ENCODE measurements at places on chromosomes 7 and 10. TPM values are rescaled to one million over a fixed set of nuclear protein-coding genes. Genes with fewer than 3 reads are reported as not detected.
A peak's percentile ranks its signal among the peaks of the same experiment; 100 is the strongest.

Gene HKDC1
- total RNA-seq, result not detected

Gene GRM3
- total RNA-seq, result 3.4 TPM

Gene CNPY1
- total RNA-seq, result 2.4 TPM

Gene FXYD4
- total RNA-seq, result not detected

Gene FBXL13
- total RNA-seq, result 2.1 TPM

Gene UCN3
- total RNA-seq, result not detected

Gene CYP3A5
- total RNA-seq, result not detected

Gene CUEDC2
- 121 TPM for total RNA-seq

Gene GJC3
- total RNA-seq, result 0.28 TPM

DNA sequence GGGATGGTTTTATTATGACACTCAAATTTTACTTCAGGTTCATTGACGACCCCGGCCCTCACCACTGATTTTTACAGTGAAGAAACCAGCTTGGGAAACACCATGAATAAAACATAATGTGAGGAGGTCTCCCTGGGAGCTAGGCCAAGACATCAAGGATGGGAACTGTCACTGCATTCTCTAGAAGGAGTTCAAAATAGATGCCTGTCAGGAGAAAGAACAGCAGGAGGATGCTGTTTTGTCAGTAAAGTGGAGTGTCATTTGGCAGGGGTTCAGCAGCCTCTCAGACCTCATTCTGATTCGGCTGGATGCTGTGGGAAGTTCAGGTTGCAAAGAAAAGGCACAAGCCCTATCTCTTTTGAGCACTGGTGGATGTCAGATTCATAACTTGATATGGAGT is 360.3 kb upstream of the C7orf33 start:
- H3K4me1 ChIP-seq, result peaks cover 26% of the 10 kb centered on the region
- no peak overlapping the region for H3K4me3 ChIP-seq
- DNase-seq, result no peak

DNA sequence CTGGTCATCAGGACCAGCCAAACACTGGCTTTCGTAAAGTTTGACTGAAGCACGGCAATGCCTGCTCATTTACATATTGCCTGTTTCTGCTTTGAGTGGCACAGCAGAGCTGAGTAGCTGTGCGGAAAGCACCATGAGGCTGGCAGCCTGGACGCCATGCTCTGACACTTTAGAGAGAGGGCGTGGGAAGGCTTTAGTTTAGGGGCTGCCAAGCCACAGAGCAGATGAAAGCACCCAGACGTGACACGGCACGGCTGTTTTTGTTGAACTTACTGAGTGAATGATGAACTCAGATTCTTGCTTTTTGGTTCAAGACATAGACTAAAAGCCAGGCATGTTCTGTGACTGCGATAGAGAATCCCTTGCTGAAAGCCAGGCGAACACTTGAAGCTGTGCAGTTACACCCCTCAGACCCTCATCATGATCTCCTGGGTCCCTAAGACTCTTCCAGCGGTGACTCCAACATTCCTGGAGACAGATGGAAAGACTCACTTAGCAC is 182.1 kb downstream of the ZMYND11 start:
- peak overlapping the region; percentile 75 for H3K27ac ChIP-seq
- no peak overlapping the region for H3K4me3 ChIP-seq
- no peaks in the 10 kb centered on the region for H3K4me1 ChIP-seq
- peaks cover 15% of the 10 kb centered on the region for H3K36me3 ChIP-seq

DNA sequence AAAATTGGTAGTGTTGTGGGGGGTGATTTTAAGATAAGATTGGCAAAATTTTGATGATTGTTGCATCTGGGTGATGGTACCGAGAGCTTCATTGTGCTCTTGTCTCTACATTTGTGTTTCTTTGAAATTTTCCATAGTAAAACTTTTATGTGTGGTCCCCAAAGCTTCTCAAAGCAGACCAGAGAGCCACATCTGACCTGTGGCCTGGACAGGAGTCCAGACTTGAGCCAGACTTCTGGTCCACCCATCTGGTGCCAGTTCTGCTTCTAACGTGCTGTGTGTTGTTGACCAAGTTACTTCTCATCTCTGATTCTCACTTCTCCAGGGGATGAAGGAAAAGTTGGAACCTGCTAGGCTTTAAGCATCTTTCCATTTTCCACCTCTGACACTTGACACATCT is 120.1 kb downstream of the C10orf105 start:
- no peak for DNase-seq
- H3K27me3 ChIP-seq, result no peaks in the 10 kb centered on the region
- no peak overlapping the region for H3K4me3 ChIP-seq
- H3K27ac ChIP-seq, result no peak overlapping the region
- no peaks in the 10 kb centered on the region for H3K36me3 ChIP-seq

DNA sequence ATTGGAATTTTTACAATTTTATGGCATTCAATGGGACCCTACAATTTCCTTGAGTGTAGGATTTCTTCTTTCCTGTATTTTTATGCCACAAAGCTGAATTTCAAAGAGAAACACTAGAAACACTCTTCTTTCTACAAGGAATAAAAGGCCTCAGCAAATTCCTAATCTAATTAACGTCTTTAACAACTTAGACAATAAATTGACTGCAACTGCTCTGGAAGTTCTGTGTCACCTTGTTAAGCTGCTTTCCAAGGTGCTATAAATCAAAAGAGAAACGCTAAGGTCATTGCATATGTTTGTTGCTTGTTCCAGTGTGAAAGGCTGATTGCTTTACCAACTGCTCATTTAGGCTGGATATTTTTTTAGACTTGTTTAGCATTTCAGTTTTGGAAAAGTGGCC is 182.2 kb downstream of the POLR1F start:
- no peak overlapping the region for H3K27ac ChIP-seq
- H3K4me3 ChIP-seq, result no peak overlapping the region
- H3K4me1 ChIP-seq, result no peaks in the 10 kb centered on the region
- no peak for DNase-seq

- no peaks in the 10 kb centered on the region for H3K27me3 ChIP-seq
- DNase-seq, result no peak
- no peak overlapping the region for H3K27ac ChIP-seq
- peaks cover 3% of the 10 kb centered on the region for H3K36me3 ChIP-seq
Measured at GRCh38 chr10:70164163-70164562, 6.2 kb downstream of the SAR1A start.

DNA sequence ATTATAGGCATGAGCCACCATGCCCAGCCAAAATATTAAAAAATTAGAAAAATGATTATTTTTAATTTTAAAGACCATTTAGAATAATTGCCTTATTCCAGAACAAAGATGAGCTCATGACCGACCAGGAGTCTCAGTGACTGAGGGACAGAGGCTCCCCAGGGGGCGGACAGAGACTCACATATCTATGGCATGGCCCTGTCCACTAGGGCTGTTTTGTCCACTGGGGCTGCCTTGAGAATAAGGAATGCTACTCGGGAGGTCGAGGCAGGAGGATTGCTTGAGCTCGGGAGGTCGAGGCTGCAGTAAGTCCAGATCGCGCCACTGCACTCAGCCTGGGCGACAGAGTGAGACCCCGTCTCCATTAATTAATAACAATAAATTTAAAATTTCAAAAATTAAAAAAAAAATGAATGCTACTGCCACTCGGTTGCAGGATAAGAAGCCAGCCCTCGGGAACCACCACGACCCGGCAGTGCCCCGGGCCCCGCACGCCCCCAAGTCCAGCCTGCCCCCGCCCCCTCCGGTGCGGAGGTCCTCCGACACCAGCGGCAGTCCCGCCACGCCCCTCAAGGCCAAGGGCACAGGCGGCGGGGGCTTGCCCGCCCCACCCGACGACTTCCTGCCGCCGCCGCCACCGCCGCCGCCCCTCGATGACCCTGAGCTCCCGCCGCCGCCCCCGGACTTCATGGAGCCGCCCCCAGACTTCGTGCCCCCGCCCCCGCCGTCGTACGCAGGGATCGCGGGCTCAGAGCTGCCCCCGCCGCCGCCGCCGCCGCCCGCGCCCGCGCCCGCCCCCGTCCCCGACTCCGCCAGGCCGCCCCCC is 128.6 kb downstream of the APBB1IP start:
- peak overlapping the region; percentile 81 for H3K4me3 ChIP-seq
- H3K27me3 ChIP-seq, result peaks cover 83% of the 10 kb centered on the region
- DNase-seq, result peak; percentile 12
- H3K27ac ChIP-seq, result no peak overlapping the region
- H3K36me3 ChIP-seq, result no peaks in the 10 kb centered on the region

DNA sequence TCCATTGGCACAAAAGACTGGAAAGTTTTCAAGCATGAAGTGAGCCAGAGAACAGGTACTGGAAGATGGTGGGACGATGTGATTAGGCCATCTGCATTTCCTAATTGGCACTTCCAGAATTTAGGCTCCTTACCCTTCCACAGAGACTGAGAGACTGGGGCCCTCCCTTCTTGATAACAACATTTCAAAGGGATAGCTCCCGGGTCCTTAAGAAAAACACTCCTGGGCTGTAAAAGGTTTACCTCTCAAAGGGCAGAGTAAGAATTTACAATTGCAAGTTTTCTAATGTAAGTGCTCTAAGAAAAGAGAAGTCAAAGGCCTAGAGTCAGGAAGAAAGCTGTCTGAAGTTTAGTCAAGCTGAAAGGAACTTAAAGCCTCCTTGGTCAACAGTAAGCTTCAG is 559.5 kb upstream of the C7orf33 start:
- DNase-seq, result no peak
- H3K27me3 ChIP-seq, result no peaks in the 10 kb centered on the region
- H3K27ac ChIP-seq, result no peak overlapping the region
- no peaks in the 10 kb centered on the region for H3K36me3 ChIP-seq

GRCh38 chr7:76397409-76398183 is 11.9 kb downstream of the SSC4D start:
- no peaks in the 10 kb centered on the region for H3K27me3 ChIP-seq
- no peaks in the 10 kb centered on the region for H3K36me3 ChIP-seq
- peak overlapping the region; percentile 44 for H3K4me3 ChIP-seq
- DNase-seq, result no peak

GRCh38 chr7:45573204-45573603 is 964 bp upstream of the ADCY1 start:
- no peaks in the 10 kb centered on the region for H3K36me3 ChIP-seq
- H3K27ac ChIP-seq, result no peak overlapping the region
- no peak for DNase-seq
- H3K4me3 ChIP-seq, result peak overlapping the region; percentile 89
- H3K4me1 ChIP-seq, result peaks cover 7% of the 10 kb centered on the region
- peaks cover 65% of the 10 kb centered on the region for H3K27me3 ChIP-seq

DNA sequence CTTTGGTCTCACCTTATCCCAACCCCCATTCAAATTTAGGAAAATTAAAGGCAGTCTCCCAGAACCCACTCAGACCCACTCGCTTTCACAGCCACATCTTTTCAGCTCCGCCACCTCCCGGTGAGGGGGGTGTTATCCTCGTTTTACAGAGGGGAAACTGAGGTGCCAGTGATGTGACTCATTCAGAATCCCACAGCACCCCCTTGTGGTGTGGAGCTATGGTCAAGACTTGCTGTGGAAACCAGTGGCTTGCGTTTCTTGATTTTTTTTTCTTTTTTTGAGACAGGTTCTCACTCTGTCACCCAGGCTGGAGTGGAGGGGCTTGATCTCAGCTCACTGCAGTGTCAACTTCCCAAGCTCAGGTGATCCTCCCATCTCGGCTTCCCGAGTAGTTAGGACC is 27.6 kb downstream of the SLC35G1 start:
- no peaks in the 10 kb centered on the region for H3K4me1 ChIP-seq
- H3K4me3 ChIP-seq, result no peak overlapping the region
- H3K36me3 ChIP-seq, result peaks cover 17% of the 10 kb centered on the region
- H3K27me3 ChIP-seq, result no peaks in the 10 kb centered on the region

GRCh38 chr7:5553298-5553877 is 129.8 kb upstream of the TNRC18 start:
- no peaks in the 10 kb centered on the region for H3K36me3 ChIP-seq
- H3K4me3 ChIP-seq, result no peak overlapping the region
- H3K27ac ChIP-seq, result no peak overlapping the region

DNA sequence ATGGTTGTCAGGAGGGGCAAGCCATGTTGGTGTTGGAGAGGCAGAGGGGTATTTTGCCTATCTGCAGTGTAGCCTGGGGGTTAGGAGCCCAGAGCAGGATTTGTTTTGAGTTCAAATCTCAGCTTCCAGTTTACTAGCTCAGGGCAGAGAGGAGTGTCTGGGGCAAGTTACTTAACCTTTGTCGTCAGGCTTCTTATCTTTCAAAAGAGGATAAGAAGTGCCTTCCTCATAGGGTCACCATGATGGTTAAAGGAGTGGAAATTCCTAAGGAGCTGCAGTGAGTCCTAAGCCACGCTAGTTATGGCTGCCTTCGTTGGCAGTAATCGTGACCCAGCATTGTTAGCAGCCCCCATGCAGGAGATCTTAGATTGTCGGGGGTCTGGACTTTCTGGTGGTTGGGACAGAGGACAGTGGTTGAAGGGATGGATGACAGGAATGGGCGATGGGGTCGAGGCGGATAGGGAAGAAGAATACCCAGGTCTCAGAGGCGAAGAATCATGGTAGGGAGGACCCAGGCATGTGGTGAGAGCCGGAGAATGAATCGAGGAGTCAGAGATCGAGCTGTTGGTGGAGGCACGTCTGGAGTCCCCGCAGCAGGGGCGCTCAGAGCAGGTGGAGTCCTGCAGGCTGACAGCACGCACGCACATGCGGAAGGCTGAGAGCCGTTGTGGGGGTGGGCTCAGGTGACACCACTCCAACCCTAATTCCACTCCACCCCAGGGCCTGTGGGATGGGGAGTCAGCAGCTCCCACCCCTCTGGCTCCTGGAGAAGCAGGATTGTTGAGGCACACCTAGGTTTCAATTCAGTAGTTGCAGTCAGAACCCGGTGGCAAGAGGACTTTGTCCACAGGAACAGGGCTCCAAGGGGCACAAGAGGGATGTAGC is 11.6 kb downstream of the ADCK2 start:
- peak overlapping the region; percentile 94 for H3K27ac ChIP-seq
- peaks cover 22% of the 10 kb centered on the region for H3K4me1 ChIP-seq
- peaks cover 10% of the 10 kb centered on the region for H3K36me3 ChIP-seq
- H3K27me3 ChIP-seq, result no peaks in the 10 kb centered on the region
- H3K4me3 ChIP-seq, result peak overlapping the region; percentile 15

GRCh38 chr7:148325208-148325607 is 265.4 kb upstream of the C7orf33 start:
- H3K4me3 ChIP-seq, result no peak overlapping the region
- DNase-seq, result no peak
- H3K27me3 ChIP-seq, result peaks cover 2% of the 10 kb centered on the region
- peaks cover 7% of the 10 kb centered on the region for H3K36me3 ChIP-seq
- H3K4me1 ChIP-seq, result peaks cover 6% of the 10 kb centered on the region

- H3K4me3 ChIP-seq, result no peak overlapping the region
- no peak for DNase-seq
- no peak overlapping the region for H3K27ac ChIP-seq
Measured at GRCh38 chr10:48221814-48222213, 52.7 kb downstream of the FRMPD2 start.

- H3K4me3 ChIP-seq, result no peak overlapping the region
- H3K36me3 ChIP-seq, result no peaks in the 10 kb centered on the region
- no peaks in the 10 kb centered on the region for H3K27me3 ChIP-seq
- no peak for DNase-seq
Measured at GRCh38 chr7:68573271-68574005, 1024.8 kb upstream of the AUTS2 start.

All from neural crest cell (in vitro differentiated cells).